ENCODE measurements at places on chromosomes 5 and 9.

DNA sequence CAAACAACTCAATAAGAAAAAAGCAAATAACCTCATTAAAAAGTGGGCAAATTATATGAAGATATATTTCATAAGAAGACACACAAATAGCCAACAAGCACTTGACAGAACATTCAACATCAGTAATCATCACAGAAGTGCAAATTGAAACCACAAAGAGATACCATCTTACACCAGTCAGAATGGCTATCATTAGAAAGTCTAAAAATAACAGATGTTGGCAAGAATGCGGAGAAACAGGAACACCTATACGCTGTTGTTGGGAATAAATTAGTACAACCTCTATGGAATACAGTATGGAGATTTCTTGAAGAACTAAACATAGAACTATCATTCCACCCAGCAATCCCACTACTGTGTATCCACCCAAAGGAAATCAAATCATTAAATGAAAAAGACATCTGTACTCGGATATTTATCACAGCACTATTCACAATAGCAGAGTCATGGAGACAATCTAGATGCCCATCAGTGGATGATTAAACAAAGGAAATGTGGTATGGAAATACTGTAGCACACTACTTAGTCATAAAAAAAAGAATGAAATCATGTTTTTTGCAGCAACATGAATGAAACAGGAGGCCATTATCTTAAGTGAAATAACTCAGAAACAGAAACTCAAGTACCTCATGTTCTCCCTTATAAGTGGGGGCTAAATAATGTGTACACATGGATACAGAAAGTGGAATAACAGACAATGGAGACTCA, 106.8 kb upstream of the FST start:
- DNase-seq, result no peak

DNA sequence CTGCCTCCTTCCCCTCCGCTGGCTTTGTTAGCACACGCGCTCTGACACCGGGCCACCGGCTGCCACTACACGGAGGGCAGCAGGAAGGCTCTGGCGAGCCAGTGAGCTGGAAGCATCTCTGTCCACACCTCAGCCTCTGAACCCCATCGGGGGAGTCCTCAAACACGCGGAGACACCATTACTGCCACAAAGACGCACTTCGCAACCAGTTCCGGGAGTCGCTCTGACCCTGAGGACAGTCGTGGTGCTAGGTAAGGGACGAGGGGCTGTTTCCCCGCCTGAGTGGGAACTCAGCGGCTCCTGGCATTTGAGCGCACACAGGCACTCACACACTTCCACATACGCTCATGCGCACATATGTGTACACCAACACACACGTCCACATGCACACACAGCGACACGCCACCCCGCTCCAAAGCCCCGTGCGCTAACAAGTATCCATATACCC, 160.0 kb downstream of the C9orf152 start:
- no peak for DNase-seq

- no peak for DNase-seq
These were observed 70.4 kb upstream of the TBCA start for GRCh38 chr5:77846422-77847128.

GRCh38 chr9:88988796-88989641, 2.2 kb upstream of the S1PR3 start:
- DNase-seq, result no peak

DNA sequence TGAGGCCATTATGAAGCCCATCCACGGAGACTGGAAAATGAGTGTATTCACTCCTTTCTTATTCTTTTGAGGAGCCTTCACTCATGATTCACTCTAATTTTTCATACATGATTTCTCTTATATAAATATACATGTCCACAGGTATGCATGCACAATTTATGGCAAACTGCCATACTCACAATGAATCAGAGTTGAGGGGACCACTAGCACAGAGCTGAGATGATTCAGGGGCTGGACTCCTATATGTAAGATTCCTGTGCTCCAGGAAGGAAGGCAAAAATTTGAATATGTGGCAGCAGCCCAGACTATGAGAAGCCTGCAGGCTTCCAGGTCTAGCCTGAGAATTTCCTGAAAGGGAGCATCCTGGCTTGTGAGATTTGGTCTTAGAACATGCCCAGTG, 484.6 kb downstream of the PRELID2 start:
- no peak for DNase-seq

DNA sequence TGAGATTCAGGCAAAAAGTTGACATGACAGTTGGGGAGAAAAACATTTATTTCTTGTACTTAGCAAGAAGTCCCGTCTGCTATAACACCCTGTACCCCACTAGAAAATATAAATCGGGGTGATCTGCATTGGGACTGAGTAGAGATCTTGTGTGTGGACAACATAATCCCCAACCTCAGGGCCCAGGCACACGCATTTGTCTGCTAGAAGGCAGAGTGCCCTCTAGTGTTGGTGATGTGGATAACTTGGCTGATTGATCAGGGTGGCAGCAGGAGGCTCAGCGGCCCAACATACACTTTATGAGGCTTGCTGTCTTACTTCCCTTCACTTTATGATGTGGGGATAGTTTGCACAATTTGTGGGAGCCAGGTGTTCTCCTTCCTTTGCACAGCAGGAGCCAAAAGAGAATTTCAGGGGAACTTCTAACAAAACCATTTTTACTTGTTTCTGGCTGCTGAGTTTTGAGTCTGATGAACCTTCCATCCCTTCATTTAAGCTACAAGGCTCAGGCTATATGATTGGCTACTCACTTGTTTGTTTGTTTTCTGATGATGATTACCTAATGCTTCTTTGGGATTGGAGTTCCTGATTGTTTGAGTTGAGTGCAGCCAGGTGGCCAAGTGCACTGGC, 263.2 kb downstream of the DMAC1 start:
- DNase-seq, result no peak

DNA sequence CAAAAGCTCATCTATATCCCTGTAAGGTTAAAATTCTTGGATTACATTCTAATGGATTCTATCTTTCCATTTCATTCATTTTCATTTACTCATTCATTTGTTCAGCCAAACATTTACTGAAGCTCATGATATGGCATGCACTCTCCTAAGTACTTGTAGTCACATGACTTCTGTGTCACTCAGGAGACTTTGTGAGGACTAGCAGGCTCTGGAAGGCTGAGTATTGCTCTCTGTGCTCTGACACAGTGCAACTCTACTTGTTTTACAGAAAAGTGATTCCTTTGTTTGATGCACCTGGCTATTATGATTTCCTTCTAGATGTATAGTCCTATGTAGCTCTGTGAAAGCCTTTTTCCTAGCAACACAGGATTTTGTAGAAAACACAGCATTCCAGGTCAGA, 53.0 kb downstream of the YIPF5 start:
- DNase-seq, result no peak

- DNase-seq, result no peak
These were observed 130.3 kb downstream of the PAX5 start for GRCh38 chr9:36903541-36904435.

GRCh38 chr9:21104787-21105186, 27.0 kb upstream of the IFNB1 start:
- DNase-seq, result no peak

DNA sequence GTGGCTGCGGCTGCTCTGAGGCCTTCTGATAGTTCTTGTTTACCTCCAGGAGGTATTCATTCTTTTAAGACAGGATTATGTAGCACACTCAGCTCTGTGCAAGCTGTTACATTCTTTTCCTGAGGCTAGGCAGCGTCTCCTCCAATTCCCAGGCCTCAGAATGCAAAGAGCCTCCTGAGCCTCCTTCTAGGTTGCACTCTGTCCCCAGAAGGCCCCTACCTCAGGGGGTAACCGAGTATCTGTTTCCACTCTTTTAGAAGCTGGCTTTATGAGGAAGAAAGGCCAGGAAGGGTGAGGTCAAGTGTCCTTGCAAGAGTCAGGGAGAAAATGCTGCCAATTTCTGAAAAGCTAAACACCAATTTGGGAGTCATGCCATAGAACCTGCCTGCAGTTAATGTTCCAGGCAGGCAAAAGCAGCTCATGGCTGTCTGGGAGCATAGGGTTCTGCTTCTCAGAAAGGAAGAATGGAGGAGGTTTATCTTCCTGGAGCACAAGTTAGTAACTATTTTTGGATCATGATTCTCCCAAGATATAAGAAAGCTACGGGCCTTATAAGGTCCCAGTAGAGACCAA, 178.9 kb downstream of the SEMA6A start:
- DNase-seq, result no peak

DNA sequence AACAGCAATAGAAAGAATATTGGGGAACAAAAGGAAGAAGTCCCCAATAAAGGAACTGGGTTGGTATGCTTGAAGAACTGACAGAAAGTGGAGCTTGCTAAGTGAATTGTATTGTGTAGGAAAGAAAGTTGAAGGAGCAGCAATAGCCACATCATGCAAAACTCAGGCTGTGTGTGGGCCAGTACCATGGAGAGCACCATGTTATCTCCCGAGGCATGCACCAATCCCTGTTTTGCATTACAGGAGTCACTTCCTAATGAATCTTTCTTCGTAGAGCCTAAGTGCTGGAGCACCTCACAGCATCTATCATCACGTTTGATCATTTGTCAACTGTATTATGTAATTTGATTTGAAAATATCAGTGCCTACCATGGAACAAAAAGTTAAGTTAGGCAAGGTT, 137.7 kb upstream of the NMUR2 start:
- DNase-seq, result no peak

Measured in stimulated activated CD4-positive, alpha-beta T cell treated with anti-CD3 and anti-CD28 coated beads, Interleukin-1b, Interleukin-23, amount 100 ng/mL, for 1 hour (primary cell).